Astrocyte (in vitro differentiated cells and primary cell): ENCODE measurements at places on chromosomes 11 and 22.

DNA sequence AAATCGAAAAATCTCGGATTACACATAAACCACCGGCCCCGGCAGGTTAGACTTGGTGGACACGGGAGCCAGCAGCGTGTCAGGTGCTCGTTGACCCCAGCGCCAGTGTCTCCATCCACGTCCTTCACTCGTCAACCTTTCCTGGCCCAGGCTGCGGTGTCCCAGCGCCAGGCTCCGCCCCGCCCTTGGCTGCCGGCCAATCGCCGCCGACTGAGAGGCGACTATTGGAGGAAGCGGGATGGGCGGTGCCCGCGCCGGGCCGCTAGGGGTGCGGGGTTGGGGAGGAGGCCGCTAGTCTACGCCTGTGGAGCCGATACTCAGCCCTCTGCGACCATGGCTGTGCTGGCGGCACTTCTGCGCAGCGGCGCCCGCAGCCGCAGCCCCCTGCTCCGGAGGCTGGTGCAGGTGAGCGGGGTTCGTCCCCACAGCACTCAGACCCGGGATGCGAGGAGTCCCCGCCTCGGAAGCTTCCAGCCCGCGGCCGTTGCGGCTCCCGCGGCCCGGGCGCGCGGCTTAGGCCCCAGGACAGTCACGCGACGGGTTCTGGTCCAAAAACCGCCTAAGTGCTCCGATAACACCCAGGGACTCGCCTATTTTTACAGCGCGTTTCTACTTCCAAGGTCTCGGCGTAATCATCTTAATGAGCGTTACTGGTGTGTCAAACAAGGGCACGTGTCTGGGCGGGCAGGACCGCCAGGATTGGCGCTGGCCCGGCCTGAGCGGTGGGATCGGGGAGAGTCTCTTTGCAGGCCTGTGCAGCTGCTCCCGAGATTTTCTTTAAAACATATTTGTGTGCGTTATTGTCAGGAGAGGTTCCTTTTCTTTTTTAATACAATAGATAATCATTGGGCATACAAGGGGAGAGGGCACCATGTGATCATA lies at the start of gene ACAT1:
TSS of gene ACAT1 (plus strand) at position 294 of the 882 bp plus-strand sequence. CDS start at position 334, 40 bp downstream.
- H3K4me3 ChIP-seq: peak within 1 kb of the TSS; percentile 68
- H3K36me3 ChIP-seq: no peaks in the 10 kb centered on the region
- no peaks in the 10 kb centered on the region for H3K27me3 ChIP-seq

- DNase-seq: no peak
- H3K4me1 ChIP-seq: no peaks in the 10 kb centered on the region
- no peaks in the 10 kb centered on the region for H3K27me3 ChIP-seq
- H3K36me3 ChIP-seq: no peaks in the 10 kb centered on the region
- no peak within 1 kb of the TSS for H3K4me3 ChIP-seq
These were observed at the start of gene BBOX1 for GRCh38 chr11:27040302-27041115. TSS of gene BBOX1 (plus strand) at chr11:27040815. CDS start at chr11:27055431, 14,616 bp downstream.

GRCh38 chr11:124068601-124069110 lies 27.5 kb upstream of the OR10G7 start:
- H3K4me1 ChIP-seq: peaks cover 5% of the 10 kb centered on the region
- no peak for DNase-seq
- H3K27me3 ChIP-seq: peaks cover 16% of the 10 kb centered on the region
- no peak overlapping the region for H3K4me3 ChIP-seq
- no peaks in the 10 kb centered on the region for H3K36me3 ChIP-seq

GRCh38 chr22:25039255-25039654 lies 86.7 kb downstream of the KIAA1671 start:
- H3K27me3 ChIP-seq: no peaks in the 10 kb centered on the region
- no peak overlapping the region for H3K27ac ChIP-seq
- no peak overlapping the region for H3K4me3 ChIP-seq
- no peaks in the 10 kb centered on the region for H3K36me3 ChIP-seq
- no peak for DNase-seq
- no peaks in the 10 kb centered on the region for H3K4me1 ChIP-seq

- no peak overlapping the region for H3K27ac ChIP-seq
- no peaks in the 10 kb centered on the region for H3K4me1 ChIP-seq
- H3K36me3 ChIP-seq: no peaks in the 10 kb centered on the region
- DNase-seq: no peak
These were observed 144.0 kb downstream of the OPCML start for GRCh38 chr11:133388260-133388659.

- H3K27ac ChIP-seq: peak overlapping the region; percentile 10
- no peak overlapping the region for H3K4me3 ChIP-seq
- no peaks in the 10 kb centered on the region for H3K27me3 ChIP-seq
- DNase-seq: peak; percentile 90
These were observed 57.8 kb downstream of the ENDOD1 start for GRCh38 chr11:95147364-95147905.

DNA sequence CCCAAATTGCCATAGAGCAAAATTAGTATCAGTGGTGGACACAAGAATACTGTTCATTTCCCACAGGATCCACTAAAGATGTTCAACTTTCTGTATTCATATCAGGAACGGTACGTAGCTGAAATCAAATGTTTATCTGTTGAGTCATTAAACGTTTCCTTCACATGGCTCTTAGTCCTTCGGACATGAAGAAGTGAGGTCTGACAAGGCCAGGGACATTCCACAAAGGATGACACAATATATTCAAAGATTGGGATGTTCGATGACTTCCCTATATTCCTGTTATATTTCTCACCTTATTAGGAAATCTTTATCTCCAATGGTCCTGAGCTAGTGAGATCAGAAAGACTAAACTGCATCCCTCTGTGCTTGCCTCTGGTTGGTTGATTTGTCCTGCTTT lies 129.0 kb downstream of the ETS1 start:
- peaks cover 52% of the 10 kb centered on the region for H3K36me3 ChIP-seq
- peak; percentile 93 for DNase-seq
- no peak overlapping the region for H3K4me3 ChIP-seq
- peak overlapping the region; percentile 88 for H3K27ac ChIP-seq
- H3K27me3 ChIP-seq: no peaks in the 10 kb centered on the region
- H3K4me1 ChIP-seq: peaks cover 33% of the 10 kb centered on the region

- peak overlapping the region; percentile 15 for H3K27ac ChIP-seq
- H3K36me3 ChIP-seq: peaks cover 3% of the 10 kb centered on the region
- peaks cover 9% of the 10 kb centered on the region for H3K4me1 ChIP-seq
- DNase-seq: peak; percentile 51
- H3K4me3 ChIP-seq: no peak overlapping the region
These were observed 123.4 kb downstream of the SWAP70 start for GRCh38 chr11:9787260-9787659.

- H3K4me1 ChIP-seq: peaks cover 5% of the 10 kb centered on the region
- H3K36me3 ChIP-seq: no peaks in the 10 kb centered on the region
- H3K27ac ChIP-seq: no peak overlapping the region
- peak overlapping the region; percentile 63 for H3K4me3 ChIP-seq
- H3K27me3 ChIP-seq: peaks cover 56% of the 10 kb centered on the region
These were observed 938 bp downstream of the FXYD6 start for GRCh38 chr11:117875382-117876058.

DNA sequence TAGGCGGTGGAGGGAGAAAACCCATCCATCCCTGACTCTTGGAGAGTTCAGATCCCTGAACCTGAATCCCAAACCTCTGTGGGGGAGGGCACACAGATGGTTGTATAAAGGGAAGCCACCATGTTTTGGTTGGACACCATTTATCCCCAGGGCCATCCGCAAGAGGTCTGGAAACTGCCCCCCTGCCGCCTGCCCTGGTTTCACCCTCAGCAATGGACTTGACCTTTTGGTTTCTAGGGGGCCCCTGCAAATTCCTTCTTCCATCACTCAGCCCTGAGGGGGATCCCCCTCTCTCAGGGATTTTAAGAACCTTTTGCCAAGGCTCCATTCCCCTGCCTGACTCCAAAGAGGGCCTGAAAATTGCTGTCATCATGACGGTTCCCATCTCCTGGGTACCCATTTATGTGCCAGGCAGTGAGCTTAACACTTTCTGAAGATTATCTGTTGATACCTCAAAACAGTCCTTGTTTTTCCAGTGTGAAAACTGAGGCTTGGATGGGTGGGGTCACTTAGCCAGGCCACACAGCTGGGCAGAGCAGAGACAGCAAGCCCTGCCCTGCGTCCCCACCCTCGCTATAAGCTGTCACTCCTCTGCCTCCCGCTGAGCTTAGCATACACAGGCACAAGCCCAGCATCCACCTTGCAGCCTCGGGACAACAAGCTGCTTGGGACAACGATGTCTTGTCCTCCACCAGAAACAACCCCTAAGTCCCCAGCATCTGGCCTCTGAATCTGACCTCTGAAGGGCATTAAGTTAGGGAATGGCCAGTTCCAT lies 33.2 kb upstream of the CRYBB3 start:
- H3K27ac ChIP-seq: no peak overlapping the region
- H3K27me3 ChIP-seq: no peaks in the 10 kb centered on the region
- H3K4me3 ChIP-seq: no peak overlapping the region
- H3K4me1 ChIP-seq: peaks cover 5% of the 10 kb centered on the region
- DNase-seq: no peak

- peaks cover 7% of the 10 kb centered on the region for H3K27me3 ChIP-seq
- H3K4me3 ChIP-seq: no peak overlapping the region
- no peaks in the 10 kb centered on the region for H3K36me3 ChIP-seq
- no peaks in the 10 kb centered on the region for H3K4me1 ChIP-seq
These were observed 11.9 kb downstream of the CHRM1 start for GRCh38 chr11:62909107-62909894.

DNA sequence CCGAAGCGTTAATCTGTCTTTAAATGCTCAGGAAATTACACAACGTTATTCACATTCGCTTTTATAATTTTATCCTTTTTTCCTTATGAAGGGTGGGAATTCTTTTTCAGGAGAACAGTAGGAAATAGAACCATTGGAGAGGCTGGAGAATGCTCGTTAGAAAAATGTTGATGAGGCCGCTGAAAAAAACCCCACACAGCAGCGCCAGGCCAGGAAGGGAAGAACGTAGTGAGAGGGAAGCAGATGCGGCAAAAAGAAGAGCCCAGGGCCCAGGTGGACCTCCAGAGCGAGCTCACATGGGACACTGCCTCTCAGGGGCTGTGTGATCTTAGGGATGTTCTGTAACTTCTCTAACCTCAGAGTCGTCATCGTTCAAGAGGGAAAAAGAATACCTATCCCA lies 691.6 kb downstream of the OPCML start:
- H3K36me3 ChIP-seq: no peaks in the 10 kb centered on the region
- no peaks in the 10 kb centered on the region for H3K27me3 ChIP-seq
- H3K27ac ChIP-seq: no peak overlapping the region
- H3K4me3 ChIP-seq: no peak overlapping the region
- DNase-seq: no peak

DNA sequence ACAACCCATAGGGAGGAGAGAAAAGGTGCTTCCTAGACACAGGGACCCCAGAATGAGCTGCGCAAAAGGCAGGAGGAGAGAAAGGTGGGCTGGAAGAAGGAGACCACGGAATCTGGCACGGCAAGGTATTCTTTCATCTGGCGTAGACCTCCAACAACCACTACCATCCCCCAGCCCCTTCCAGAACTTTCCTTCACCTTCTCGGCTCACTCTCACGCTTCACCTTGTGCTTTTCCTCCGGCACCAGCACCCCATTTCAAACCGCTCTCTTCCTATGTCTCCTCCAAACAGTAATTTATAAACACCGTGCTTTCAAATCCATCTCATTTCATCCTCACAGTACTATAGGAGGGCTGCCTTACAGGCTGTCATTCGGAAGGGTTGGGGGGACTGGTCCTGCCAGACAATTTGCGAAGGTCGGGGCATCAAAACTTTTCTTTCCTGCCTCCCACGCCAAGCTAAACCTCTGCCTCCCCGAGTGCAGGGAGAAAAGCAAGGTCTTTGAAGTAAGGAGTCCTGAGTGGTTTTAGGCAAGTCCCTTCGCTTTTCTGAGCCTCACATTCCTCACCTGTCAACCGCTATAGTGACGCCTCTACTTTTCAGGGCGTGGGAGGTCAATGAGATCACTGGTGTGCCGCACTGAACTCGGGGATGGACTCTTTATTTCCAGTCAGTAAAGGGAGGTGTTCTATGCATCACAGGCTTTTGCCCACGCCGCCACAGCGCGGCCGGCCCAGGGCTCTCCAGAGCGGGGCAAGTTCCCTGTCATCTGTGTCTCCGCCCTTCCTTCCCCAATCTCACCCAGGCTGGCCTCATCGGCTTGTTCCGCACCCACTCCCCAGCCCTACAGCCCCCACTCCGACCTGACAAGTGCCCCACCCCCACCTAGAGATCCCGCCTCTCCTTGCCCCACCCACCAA lies 800 bp downstream of the KCTD21 start:
- peaks cover 34% of the 10 kb centered on the region for H3K4me1 ChIP-seq
- peak; percentile 40 for DNase-seq
- peak overlapping the region; percentile 79 for H3K4me3 ChIP-seq
- H3K27me3 ChIP-seq: no peaks in the 10 kb centered on the region
- peaks cover 3% of the 10 kb centered on the region for H3K36me3 ChIP-seq
